ENCODE measurements at places on chromosomes 5 and 9.
A peak's percentile ranks its signal among the peaks of the same experiment; 100 is the strongest.

GRCh38 chr5:59648949-59649921 lies 244.3 kb downstream of the PDE4D start:
- H3K27me3 ChIP-seq = no peaks in the 10 kb centered on the region
- no peak overlapping the region for H3K27ac ChIP-seq
- DNase-seq = no peak
- no peaks in the 10 kb centered on the region for H3K36me3 ChIP-seq

DNA sequence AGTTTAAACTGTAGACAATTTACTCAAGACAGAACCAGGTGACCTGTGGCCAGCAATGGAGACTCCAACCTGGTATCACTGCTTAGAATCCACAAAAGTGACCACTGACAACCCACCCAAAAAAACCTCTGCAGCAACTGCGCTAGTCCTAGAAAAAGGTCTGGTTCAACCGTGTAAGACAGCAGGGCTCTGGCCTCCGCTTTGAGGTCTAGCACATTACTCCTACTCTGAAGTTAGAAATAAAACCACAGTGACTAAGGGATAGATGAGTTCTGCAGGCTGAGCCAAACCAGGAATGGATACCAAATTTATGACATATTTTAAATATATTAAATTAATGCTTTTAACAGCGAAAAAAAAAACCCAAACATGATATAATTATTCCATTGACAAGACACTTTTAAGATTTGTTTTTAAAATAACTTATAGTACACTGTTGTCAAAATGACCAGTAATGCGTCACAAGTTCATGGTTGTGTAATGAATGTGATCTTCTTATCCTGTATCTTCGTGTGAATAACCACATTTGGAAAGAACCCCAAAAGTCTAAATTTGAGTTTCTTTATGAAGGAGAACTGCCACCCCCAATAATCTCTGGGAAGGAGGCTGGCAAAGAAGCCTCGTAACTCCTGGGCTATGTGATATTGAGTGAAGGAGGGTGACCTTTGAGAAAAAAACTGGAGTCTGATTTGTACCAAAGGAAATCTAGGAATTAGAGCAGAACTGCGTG lies 101.9 kb upstream of the SLC44A1 start:
- peak; percentile 59 for DNase-seq
- H3K27me3 ChIP-seq = 0 out of 2 replicates have a peak, but pooled peaks cover 2% of the 10 kb centered on the region
- no peak overlapping the region for H3K27ac ChIP-seq
- H3K4me1 ChIP-seq = no peaks in the 10 kb centered on the region

GRCh38 chr9:91786132-91786896 lies 163.7 kb downstream of the ROR2 start:
- no peak for DNase-seq
- H3K4me3 ChIP-seq = no peak overlapping the region
- no peak overlapping the region for H3K27ac ChIP-seq
- H3K4me1 ChIP-seq = peaks cover 9% of the 10 kb centered on the region
- peaks cover 7% of the 10 kb centered on the region for H3K36me3 ChIP-seq

- no peaks in the 10 kb centered on the region for H3K4me1 ChIP-seq
- H3K27ac ChIP-seq = no peak overlapping the region
- H3K36me3 ChIP-seq = no peaks in the 10 kb centered on the region
Observed at GRCh38 chr5:138110266-138110963, 26.6 kb downstream of the WNT8A start.

GRCh38 chr5:11992518-11992917 lies 88.3 kb upstream of the CTNND2 start:
- no peak overlapping the region for H3K27ac ChIP-seq
- no peaks in the 10 kb centered on the region for H3K36me3 ChIP-seq
- no peak overlapping the region for H3K4me3 ChIP-seq
- no peaks in the 10 kb centered on the region for H3K27me3 ChIP-seq
- no peak for DNase-seq

- no peak overlapping the region for H3K4me3 ChIP-seq
- no peaks in the 10 kb centered on the region for H3K27me3 ChIP-seq
- no peaks in the 10 kb centered on the region for H3K4me1 ChIP-seq
- no peak overlapping the region for H3K27ac ChIP-seq
- H3K36me3 ChIP-seq = no peaks in the 10 kb centered on the region
Observed at GRCh38 chr9:14992081-14992480, 81.9 kb upstream of the FREM1 start.

- H3K27me3 ChIP-seq = no peaks in the 10 kb centered on the region
- no peaks in the 10 kb centered on the region for H3K36me3 ChIP-seq
- no peak overlapping the region for H3K4me3 ChIP-seq
Observed at GRCh38 chr5:105840800-105841199, 1829.9 kb downstream of the EFNA5 start.

- no peaks in the 10 kb centered on the region for H3K36me3 ChIP-seq
- H3K4me3 ChIP-seq = no peak overlapping the region
- no peak for DNase-seq
- H3K27ac ChIP-seq = no peak overlapping the region
Observed at GRCh38 chr9:76657265-76657664, 107.0 kb upstream of the PCA3 start.

DNA sequence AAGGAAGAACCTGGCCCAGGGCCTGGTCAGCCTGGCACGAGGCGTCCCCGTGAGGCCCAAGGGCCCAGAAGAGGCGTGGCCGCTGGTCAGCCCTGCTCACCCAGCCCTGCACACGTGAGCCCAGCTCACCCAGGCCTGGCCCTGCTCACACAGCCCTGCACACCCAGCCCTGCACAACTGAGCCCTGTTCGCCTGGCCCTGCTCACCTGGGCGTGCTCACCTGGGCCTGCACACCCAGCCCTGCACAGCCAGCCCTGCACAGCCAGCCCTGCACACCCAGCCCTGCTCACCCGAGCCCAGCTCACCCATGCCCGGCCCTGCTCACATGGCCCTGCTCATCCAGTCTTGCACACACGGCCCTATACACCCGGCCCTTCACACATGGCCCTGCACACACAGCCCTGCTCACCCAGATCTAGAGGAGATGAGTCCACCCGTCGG lies 2.1 kb downstream of the ZDHHC11 start:
- no peaks in the 10 kb centered on the region for H3K4me1 ChIP-seq
- no peaks in the 10 kb centered on the region for H3K36me3 ChIP-seq
- no peak overlapping the region for H3K4me3 ChIP-seq

GRCh38 chr5:82416512-82416911 lies 138.4 kb upstream of the RPS23 start:
- no peak overlapping the region for H3K4me3 ChIP-seq
- H3K36me3 ChIP-seq = no peaks in the 10 kb centered on the region
- DNase-seq = no peak

DNA sequence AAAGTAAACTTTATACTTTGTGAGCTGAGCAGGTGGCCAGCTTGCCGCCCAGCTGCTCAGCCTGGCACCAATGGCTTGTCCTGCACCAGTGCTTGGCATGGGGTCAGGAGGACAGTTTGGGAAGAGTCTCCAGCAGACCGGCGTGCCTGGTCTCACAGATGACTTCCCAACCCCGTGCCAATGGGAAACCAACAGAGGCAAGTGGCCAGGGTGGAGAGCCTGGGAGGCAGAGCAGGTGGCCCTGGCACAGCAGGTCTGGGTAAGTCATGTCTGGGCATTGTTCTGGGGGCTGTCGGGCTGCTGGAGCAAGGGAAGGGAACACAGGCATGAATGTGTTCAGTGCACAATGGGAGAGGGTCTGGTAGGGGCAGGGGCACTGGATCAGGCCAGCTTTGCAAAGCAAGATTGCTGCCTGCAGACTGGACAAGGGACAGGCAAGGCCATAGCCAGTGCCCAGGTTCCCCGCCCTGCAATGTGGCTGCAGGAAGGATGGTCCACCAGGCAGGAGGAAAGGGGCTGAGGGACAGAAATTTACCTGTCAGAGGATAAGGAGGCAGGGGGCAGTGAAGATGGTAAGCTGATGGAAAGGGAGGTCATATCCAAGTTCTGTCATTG lies 76.2 kb upstream of the ALDH1B1 start:
- H3K27ac ChIP-seq = no peak overlapping the region
- H3K4me1 ChIP-seq = no peaks in the 10 kb centered on the region
- no peak overlapping the region for H3K4me3 ChIP-seq
- DNase-seq = no peak

- no peaks in the 10 kb centered on the region for H3K4me1 ChIP-seq
- no peak overlapping the region for H3K4me3 ChIP-seq
- no peaks in the 10 kb centered on the region for H3K36me3 ChIP-seq
- DNase-seq = no peak
Observed at GRCh38 chr5:102313912-102314311, 17.8 kb upstream of the SLCO4C1 start.

GRCh38 chr9:127209948-127210640 lies 54.5 kb upstream of the GARNL3 start:
- H3K4me1 ChIP-seq = peaks cover 5% of the 10 kb centered on the region
- no peak for DNase-seq
- H3K4me3 ChIP-seq = no peak overlapping the region
- H3K27me3 ChIP-seq = peaks cover 14% of the 10 kb centered on the region

DNA sequence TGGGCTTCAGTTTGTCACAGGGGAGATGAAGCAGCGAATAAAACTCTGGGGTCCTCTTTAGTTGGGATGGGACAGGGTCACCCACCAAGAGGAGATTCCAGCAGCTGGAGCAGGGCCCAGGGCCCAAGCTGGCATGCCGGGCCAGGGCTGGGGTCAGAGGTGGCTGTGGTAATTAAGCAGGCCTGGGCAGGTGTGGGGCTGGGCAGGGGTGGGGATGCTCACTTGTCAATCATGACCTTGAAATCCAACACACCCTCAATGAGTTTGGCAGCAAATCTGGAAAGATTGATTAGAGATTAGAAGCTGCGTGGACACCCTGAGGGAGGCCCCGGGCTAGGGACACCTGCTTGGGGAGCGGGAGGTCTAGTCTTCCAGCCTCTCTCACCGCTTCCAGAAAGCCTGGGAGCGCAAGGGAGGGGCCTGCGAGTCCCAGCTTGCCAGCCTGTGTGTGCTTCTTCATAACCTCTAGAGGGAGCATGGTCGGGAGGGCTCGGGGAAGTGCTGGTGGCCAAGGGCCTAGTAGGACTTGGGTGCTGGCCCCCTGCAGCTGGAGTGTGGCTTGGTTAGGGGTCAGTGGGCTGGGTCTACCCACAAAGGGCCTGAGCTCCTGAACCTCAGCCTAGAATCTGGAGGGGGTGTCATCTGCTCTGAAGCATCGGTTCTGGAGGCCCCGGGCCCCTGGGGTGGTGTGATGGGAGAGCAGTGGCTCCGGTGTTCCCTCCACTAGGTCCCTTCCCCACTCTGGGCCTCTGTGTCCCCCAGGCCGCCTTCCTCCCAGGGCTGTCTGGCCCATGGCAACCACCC lies 7.6 kb downstream of the CRAT start:
- H3K27me3 ChIP-seq = no peaks in the 10 kb centered on the region
- peaks cover 31% of the 10 kb centered on the region for H3K36me3 ChIP-seq
- H3K27ac ChIP-seq = no peak overlapping the region

GRCh38 chr5:146761811-146762210 lies 116.7 kb downstream of the PPP2R2B start:
- H3K36me3 ChIP-seq = no peaks in the 10 kb centered on the region
- no peak for DNase-seq

DNA sequence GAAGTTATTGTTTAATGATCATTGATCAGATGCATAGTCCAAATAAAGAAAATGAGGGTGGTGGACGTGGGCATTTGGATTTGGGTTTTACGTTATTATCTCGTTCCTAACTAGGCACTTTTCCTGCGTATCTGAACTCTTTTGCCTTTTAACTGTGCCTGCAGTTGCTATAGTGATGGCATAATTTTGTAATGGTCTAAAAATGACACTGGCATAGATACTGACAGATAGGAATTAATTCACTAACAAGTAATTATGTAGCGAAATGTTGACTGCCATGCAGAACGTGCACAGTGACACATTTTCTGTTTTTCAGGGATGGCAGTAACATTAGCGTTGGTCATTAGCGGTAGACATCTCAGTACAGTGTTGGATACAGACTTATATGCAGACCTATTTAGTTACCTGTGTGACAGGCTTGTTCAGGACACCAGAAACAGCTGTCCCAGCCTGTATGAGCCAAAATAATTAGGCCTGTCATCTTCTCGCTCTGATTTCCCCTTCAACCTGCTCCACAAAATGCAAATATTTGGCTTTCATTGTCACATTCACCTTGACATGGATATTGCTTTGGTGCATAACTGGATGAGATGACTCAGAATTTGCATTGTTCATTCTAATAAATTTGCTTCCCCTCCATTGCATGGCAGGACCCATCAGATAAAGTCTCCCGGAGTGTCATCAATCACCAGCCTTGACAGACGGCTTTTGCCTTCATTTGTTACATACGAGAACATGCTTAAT lies 413.3 kb upstream of the IRX1 start:
- no peak for DNase-seq
- H3K36me3 ChIP-seq = no peaks in the 10 kb centered on the region
- no peaks in the 10 kb centered on the region for H3K4me1 ChIP-seq
- H3K27me3 ChIP-seq = no peaks in the 10 kb centered on the region
- no peak overlapping the region for H3K27ac ChIP-seq

DNA sequence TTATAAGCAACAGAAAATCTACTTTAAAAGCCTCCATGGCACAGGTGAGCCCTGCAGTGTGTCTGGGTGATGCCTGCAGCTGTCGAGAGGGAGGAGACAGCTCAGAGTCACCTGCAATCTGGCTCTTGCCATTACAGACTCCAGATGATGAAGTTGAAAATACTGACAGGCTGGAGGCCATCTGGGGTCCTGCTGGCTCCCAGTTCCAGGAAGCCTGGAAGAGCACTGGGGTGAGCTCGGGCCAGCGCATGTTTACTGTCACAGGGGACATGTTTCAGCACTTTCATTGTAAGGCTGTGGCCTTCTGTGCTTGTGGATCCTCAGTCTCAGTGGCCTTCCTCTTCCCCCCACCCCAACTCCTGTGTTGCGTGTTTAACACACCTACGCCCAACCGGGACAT lies 28.4 kb downstream of the CEL start:
- no peak for DNase-seq
- H3K27ac ChIP-seq = no peak overlapping the region
- no peaks in the 10 kb centered on the region for H3K4me1 ChIP-seq
- H3K27me3 ChIP-seq = peaks cover 3% of the 10 kb centered on the region
- H3K36me3 ChIP-seq = no peaks in the 10 kb centered on the region

- DNase-seq = no peak
- no peaks in the 10 kb centered on the region for H3K27me3 ChIP-seq
- no peak overlapping the region for H3K27ac ChIP-seq
- no peak overlapping the region for H3K4me3 ChIP-seq
Observed at GRCh38 chr9:8905731-8906130, 1106.2 kb upstream of the DMAC1 start.

- H3K4me1 ChIP-seq = no peaks in the 10 kb centered on the region
- H3K36me3 ChIP-seq = no peaks in the 10 kb centered on the region
- no peaks in the 10 kb centered on the region for H3K27me3 ChIP-seq
- no peak overlapping the region for H3K27ac ChIP-seq
Observed at GRCh38 chr5:109962882-109963603, 273.3 kb downstream of the MAN2A1 start.
